ENCODE measurements at places on chromosomes 2 and 18.

GRCh38 chr2:148675708-148676107, 31.2 kb downstream of the EPC2 start:
- no peak for DNase-seq

DNA sequence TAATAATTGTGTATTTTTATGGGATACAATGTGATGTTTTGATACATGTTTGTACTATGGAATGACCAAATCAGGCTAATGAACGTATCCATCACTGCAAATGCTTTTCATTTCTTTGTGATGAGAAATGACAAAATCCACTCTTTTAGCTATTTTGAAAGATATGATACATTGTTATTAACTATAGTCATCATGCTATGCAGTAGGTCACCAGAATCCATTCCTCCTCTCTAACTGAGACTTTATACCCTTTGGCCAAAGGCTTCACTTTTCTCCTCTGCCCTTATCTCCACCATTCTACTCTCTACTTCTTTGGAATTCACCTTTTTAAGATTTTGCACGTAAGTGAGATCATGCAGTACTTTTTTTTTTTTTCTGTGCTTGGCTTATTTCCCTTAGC, 44.5 kb upstream of the TMEM17 start:
- no peak for DNase-seq

DNA sequence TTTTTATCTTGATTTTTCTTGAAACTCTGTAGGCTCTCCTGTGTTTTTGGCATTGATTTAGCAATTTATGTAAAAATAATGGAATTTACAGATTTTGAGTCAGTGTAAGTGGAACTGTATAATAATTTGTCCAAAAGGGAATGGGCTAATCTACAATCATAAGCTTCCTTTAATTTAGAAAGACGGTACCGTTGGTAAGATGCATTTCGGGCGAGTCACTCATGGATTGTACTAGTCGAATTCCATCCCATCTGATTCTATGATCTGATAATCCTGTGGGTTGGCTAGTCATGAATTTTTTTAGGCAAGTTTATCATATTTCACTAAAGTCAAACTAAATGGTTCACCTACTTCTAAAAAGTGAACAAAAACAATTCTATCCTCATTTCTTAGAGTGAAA, 133.4 kb downstream of the ZNF407 start:
- DNase-seq = no peak

DNA sequence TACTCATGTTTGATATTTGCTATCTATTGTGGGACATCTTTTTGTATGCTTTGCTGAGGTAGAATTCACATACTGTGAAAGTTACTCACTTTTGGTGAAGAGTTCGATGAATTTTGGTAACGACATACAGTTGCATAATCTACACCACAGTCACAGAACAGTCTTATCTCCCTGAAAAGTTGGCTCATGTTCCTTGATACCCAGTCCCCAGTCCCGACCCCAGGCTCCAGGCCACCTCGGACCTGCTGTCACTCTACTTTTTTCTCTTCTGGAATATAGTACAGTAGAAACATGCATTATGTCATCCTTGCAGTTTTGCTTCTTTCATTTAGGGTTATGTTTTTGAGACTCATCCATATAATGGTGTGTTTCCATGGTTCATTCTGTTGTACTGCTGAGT, 191.7 kb downstream of the FAM210A start:
- no peak for DNase-seq

GRCh38 chr2:136131961-136132824, 14.2 kb upstream of the CXCR4 start:
- DNase-seq = peak; percentile 84

GRCh38 chr2:165161510-165161909, 42.3 kb downstream of the SCN3A start:
- DNase-seq = no peak

DNA sequence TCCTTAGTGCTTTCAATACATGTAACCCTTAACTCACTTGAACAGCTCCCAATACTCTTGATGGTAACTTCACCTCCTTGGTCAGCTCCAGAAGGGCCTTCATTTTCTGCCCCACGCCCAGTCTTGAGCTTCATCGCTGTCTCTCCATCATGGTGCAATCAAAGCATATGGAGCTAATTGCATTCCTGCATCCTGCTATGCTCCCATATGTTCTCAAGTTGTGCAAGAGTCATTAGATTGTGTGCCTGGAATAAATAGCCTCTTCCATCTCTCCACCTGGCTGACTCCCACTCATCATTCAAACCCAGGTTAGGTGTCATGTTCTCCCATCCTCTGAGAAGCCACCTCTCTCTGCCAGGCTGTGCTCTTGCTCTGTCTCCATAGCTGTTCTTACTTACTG, 364.5 kb upstream of the RGPD4 start:
- no peak for DNase-seq

GRCh38 chr2:237692601-237693290, 65.4 kb downstream of the LRRFIP1 start:
- DNase-seq = no peak

DNA sequence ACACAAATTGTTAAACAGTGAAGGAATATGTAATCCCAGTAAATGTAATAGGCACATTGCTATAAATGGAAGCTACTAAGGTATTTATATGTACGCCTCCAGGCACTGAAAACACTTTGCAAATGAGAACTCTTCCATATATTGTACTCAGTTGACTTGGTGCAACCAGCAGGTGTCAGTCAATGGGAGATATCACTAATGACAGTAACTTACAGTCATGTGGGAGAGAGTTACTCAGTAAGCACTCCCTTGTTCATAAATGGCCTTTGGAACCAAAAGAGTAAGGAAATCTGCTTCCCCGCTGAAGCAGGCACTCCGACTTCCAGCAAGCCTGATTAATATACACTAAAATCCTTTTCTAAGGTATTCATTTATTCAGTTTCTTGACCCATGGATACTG, 5.9 kb downstream of the MDH1 start:
- no peak for DNase-seq

DNA sequence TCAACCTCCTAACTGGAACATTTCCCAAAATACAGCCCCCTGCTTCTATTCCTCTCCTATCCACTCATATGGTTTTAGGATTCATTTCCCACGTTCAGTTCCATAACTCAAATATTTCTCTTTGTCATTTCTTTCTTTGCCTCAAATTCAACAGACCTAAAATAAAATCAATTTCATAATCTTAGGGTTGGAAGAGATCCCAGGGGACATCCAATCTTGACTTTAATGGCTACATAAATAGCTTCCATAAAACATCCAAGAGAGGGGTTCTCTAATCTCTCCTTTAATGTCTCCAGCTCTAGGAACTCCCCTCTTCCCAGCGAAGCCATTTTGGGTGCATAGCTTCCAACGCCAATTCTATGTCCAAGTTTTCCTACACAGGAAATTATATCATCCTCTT, 33.8 kb downstream of the RBKS start:
- DNase-seq = no peak

GRCh38 chr2:86383844-86384243, 46.4 kb upstream of the REEP1 start:
- no peak for DNase-seq

- DNase-seq = no peak
Measured at GRCh38 chr18:80246445-80247392, 595 bp downstream of the PARD6G start.

GRCh38 chr2:66489436-66489835, 54.5 kb downstream of the MEIS1 start:
- no peak for DNase-seq

GRCh38 chr18:74351354-74351753, 35.7 kb downstream of the C18orf63 start:
- DNase-seq = no peak

GRCh38 chr2:196036442-196036841, 32.2 kb downstream of the DNAH7 start:
- no peak for DNase-seq

DNA sequence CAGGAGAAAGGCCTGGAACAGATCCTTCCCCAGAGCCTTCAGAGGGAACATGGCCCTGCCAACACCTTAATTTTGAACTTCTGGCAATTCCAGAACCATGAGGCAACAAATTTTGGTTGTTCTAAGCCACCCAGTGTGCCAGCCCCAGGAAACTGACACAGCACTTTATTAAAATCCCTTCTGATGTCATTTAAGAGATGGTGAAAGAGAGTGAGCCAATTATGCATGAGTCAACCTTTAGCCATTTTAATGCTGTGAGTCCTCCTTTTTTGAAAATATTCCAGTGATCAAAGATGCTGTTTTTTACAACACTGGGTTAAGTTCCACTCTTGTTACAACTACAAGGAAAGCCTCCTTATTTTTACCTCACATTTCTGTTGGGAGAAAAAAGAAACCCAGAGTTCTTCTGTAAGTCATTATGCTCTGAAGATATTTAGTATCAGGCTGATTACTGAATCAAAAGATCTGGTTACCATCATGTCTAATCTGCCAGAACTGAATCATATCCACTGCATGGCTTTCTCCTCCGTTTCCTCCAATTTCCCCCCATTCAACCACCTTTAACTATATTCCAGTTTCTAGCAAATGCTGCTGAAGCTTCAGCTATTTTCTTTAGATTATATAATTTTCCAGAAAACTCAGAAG, 235.4 kb downstream of the TXNL1 start:
- DNase-seq = no peak

DNA sequence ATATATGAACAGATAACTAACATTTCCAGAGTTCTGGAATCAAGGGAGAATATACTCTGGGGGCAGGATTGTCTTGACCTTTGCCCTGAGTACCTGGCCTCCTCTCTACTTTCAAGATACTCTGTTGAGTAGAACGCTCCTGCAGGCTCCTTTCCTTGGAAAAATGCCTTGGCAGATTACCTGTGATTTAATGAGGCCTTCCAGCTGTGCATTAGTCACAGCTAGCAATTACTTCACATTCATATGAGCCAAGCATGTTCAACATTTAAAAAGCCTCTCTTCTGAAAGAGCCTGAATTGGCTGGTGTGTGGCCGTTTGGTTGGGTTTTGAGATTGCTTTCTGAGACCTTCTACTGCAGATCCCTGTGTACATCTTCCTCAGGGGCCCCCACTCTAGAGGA, 142.2 kb downstream of the PLCL1 start:
- no peak for DNase-seq

GRCh38 chr2:66201242-66201641, 233.7 kb upstream of the MEIS1 start:
- no peak for DNase-seq

- DNase-seq = no peak
Measured at GRCh38 chr18:54193786-54194185, 30.7 kb downstream of the MBD2 start.

DNA sequence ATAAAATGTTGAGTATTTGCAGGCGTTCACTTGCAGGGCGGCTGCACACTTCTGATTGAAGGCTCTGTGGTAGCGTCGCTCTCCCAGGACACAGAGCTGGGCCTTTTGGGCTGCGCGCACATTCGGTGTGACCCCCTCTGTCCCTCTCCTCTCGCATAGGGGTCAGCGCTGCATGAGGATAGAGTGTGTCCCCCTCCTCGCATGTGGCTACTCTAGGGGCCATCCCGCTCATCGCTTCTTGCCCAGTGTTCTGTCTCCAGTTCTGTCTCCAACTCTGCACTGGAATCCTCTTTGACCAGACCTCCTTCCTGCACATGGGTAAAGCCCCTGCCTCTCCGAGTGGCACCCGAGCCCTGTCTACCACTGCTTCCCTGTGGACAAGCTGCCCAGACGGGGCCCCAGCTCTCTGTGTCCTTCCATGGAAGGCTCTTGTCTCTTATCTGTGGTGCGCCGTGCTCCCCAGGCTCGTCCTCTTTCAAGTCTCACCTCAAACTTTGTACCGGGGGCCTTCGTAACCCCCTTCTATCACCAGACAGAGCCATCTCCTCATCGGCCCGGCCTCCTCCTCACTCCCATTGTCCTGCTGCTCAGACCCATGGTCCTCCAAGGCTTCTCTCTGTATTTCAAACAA, 278.0 kb upstream of the HDAC4 start:
- no peak for DNase-seq

DNA sequence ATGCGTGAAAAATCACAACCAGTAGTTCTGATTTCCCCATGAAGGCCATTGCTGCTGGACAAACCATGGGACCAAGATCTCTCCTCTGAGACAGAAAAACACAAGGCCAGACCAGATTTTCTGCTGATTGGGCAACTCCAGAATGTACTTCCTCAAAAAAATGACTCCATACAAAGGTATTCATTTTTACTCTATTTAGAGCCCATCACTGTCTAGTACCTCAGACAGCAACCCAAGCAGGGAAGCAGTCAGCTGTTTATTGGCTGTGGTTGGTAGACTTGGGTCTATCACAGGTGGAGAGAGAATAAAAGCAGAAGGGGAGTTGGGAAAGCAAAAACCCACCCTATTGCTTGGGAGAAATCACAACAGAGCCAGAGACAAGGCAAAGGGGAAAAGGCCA, 219.9 kb downstream of the PIK3C3 start:
- DNase-seq = no peak

DNA sequence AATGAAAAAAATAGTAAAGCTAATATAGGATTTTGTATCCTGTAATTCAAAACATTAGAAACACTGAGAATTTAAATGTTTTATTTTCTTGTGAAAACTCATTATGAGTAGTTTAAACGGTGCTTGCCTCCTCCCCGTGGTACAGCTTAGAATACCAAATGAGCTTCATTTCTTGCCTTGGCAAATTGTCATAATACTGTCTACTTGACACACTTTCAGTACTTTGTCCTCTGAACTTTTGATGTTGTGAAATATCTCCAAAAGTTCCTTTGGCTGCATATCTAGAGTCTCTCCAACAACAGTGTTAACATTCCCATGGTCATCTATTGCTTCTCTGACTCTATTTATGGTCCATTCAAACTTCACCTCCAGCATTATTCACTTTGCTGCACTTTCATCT, 61.9 kb upstream of the EPB41L5 start:
- no peak for DNase-seq

DNA sequence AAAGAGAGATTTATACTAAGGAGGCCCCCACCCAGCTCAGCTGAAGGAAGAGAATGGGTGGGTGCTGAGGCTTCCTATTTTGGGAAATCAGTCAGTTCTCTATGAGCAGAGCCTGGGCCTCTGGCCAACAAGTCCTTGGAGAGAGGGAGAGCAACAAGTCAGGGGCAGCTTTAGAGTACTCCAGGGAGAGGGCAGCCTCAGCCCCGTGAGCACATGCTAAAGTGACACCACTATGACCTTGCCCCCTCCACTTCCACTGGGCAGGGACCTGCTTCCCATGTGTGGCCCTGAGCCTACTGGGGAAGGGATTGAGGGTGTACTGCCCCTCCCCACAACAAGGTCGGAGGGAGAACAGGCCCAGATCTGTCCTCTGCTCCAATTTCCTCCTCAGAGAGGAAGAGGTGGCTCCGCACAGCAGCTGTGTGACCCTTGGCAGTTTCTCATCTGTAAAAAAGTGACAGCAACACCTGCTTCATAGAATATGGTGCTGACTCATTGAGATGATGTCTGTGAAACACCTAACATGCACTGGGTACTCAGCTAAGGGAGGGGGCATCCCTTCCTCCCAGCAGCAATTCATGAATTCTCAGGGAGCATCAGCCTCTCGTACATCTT, 72.9 kb downstream of the CLHC1 start:
- no peak for DNase-seq

Measured in CD4-positive, alpha-beta T cell treated with Interleukin-17A for 4 hours (primary cell).